Central memory CD8-positive, alpha-beta T cell (primary cell): ENCODE measurements at places on chromosomes 3 and 15.

DNA sequence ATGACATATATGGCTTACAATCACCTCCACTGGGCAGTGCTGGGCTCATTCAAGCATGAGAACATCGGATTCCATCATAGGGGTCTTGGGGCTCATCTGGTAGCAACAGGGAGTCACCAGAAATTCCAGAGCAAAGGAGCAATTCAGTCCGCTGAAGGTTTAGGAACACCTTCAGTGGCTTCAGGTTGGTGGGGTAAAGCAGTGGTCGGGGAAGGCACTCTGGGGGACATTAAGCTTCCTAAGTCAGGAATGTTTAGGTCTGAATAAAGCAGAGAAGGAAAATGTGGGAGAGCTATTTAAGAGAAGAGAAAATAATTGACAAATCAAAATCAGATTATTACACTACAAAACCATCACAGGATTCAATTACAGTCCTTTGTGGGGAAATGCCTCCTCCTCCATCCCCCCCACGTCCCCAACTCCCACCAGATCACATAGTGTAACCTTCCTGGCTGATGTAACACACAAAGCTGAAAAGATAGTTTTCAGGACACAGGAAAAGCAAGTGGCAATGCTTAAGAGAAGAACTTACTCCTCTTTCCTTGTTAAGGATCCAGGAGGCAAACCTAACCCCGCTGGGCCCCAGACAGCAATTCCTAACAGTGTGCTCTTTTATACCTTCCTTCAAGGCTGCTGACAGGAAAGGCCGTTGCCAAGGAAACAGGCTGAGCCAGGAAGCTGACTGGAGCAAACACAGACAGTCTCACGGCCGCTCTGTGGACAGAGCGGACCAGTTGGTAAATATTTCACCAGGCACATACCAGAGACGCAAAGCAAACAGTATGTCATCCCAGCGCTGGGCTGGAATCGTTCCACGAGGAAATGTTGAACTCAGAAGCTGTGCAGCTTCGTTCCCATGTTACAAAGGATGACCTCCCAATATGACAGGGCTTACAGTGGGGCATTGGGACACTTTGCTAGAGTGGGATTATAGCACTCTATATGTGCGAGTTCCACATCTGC is 57.5 kb upstream of the LMCD1 start:
- DNase-seq = no peak

- no peak for DNase-seq
Observed at GRCh38 chr3:129161860-129162271, 1.0 kb upstream of the ISY1 start.

GRCh38 chr15:38589502-38589901 is 24.9 kb upstream of the RASGRP1 start:
- no peak for DNase-seq

DNA sequence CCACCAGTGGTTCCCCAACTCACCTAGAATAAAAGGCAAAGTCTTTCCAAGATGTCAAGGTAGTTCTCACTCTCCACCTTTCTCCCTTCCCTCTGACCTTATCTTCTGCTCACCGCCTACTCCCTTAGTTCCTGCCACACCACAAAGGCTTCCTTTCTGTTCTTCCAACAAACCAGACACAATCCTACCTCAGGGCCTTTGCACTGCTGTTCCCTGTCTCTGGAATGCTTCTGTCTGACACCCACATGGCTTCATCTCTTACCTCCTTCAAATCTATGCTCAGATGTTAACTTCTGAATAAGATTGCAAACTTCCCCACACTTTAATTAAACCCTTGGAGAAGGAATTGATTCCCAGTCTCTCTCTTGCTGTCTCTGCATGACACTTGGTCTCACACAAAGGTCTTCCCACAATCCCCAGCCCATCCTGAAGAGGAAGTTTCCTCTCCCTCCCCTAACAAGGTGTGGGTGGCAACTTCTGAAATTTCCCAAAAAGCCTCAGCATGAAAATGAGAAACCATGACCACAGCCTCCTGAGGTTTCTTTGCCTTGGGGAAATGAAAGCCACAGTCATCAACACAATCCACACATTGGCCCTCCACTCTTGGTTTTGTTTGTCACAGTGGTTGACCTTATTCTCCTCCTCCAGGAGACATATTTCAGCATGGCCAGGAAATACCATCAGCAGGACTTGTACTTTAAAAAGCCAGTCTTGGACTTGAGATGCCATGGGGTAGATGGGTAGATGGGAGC is 3.0 kb upstream of the RYK start:
- DNase-seq = no peak

- DNase-seq = peak; percentile 51
Observed at GRCh38 chr3:48989796-48990635, at the start of gene P4HTM. Gene P4HTM (plus strand): TSS chr3:48990241. CDS start chr3:48990257, 16 bp downstream.

GRCh38 chr15:71461748-71462147 is 346.5 kb downstream of the THSD4 start:
- DNase-seq = no peak

GRCh38 chr15:70147178-70147760 is 49.6 kb upstream of the TLE3 start:
- DNase-seq = no peak

GRCh38 chr3:172591876-172592771 is 68.9 kb upstream of the TNFSF10 start:
- DNase-seq = peak; percentile 26

- no peak for DNase-seq
Observed at GRCh38 chr3:37808656-37809055, 53.0 kb upstream of the CTDSPL start.

GRCh38 chr3:174413062-174413912 is 445.8 kb upstream of the NAALADL2 start:
- no peak for DNase-seq

DNA sequence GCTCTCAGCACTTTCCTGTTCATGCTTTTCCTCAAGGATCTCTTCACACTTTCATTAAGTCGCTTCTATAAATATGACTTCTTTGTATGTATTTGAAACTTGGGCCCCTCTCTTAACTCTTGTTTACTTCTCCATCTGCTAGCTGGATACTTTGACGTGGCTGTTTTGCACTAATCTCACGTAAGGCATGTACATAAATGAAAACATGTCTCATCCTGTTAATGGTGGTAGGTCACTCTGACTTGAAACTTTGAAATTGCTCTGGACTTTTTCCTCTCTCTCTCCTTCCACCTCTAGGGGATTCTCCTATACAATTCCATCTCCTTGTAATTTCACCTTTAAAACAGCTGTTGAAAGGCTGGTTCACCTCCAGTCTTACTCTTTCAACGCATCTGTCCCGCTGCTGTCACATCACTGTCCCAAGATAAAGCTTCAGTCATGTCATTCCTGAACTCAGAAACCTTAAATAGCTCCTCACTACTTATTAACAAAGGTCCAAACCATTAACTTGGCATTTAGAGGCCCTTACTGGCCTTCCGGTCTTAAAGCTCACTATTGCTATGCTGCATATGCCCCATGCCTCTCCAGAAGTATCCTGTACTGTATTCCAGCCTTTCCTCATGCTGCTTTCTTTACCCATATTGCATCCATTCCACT is 1.2 kb downstream of the BLOC1S6 start:
- DNase-seq = no peak

DNA sequence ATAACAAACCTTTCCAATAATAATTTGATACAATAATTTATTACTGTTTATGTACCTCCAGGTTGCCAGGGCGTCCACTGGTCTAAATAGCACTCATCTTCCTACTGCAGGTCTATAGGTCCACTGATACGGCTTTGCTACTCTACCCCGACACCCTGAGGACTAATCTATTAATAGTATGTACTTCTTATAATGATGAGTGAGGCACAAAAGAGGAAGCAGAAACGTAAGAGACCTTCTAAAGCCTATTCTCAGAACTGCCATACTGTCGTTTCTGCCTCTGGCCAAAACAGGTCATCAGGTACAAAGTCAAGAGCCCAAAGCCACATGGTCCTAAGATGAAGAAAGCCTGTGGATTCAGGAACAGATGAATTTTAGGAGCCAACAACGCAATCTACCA is 163.2 kb upstream of the GRM7 start:
- DNase-seq = no peak

- DNase-seq = no peak
Observed at GRCh38 chr15:28969511-28970085, 83.8 kb downstream of the APBA2 start.
